ENCODE measurements at places on chromosomes 13 and 19.

DNA sequence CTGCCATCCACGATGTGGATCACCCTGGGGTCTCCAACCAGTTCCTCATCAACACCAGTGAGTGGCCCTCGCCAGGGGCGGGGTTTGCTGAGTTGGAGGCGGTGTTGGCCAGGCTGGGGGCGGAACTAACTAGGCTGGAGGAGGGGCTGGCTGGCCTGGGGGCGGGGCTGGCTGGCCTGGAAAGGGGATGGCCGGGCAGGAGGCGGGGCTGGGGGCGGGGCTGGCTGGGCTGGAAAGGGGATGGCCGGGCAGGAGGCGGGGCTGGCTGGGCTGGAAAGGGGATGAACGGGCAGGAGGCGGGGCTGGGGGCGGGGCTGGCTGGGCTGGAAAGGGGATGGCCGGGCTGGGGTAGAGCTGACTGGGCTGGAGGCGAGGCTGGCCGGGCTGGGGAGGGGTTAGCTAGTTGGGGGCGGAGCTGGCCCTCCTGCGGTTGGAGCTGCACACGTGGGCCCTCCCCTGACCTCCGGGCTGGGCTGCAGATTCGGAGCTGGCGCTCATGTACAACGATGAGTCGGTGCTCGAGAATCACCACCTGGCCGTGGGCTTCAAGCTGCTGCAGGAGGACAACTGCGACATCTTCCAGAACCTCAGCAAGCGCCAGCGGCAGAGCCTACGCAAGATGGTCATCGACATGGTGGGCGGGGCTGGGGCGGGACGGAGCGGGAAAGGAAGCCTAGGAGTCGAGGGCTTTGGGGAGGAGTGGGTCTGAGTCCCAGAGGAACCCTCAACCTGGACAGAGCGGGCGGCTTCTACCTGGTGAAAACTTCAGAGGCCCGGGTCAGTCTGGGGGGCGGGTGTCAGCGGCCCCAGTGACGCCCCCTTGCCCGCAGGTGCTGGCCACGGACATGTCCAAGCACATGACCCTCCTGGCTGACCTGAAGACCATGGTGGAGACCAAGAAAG is 41.0 kb downstream of the PDE4A start:
- DNase-seq = peak; percentile 75

- DNase-seq = no peak
Observed at GRCh38 chr19:55305983-55306562, 19.1 kb downstream of the TMEM150B start.

- no peak for DNase-seq
Observed at GRCh38 chr19:40519352-40520322, 52.8 kb downstream of the SPTBN4 start.

GRCh38 chr19:2534423-2535013 is 58.6 kb downstream of the GADD45B start:
- no peak for DNase-seq

DNA sequence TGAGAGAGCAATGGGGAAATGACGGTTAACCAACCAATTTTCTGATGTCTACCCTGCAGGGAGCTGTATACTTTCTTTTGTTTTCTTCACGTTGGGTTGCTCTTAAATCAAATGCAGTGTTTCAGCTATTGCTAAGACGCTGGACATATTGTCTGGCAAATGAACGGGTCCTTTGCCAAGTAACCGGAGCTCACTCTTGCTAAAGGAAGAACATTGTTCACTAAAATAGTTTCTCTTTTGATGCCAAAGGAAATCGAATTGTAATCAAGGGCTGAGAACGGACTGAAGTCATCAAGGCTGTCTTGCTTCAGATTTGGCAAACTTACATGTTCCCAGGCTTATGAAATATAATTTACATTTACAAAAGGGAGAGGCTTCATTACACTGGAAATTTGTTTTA is 142.3 kb upstream of the ARGLU1 start:
- DNase-seq = no peak

DNA sequence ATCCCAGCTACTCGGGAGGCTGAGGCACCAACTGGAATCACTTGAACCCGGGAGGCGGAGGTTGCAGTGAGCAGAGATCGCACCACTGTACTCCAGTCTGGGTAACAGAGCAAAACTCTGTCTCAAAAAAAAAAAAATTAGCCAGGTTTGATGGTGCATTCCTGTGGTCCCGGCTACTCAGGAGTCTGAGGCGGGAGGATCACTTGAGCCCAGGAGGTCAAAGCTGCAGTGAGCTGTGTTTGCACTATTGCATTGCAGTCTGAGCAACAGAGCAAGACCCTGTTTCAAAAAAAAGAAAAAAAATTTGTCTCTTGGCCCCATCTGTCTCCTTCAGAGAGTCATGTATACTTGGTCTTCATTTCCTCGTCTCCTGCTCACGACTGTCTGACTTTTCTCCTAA is 1.6 kb downstream of the CCDC97 start:
- no peak for DNase-seq

- no peak for DNase-seq
Observed at GRCh38 chr19:19342086-19343015, 21.7 kb downstream of the MAU2 start.

DNA sequence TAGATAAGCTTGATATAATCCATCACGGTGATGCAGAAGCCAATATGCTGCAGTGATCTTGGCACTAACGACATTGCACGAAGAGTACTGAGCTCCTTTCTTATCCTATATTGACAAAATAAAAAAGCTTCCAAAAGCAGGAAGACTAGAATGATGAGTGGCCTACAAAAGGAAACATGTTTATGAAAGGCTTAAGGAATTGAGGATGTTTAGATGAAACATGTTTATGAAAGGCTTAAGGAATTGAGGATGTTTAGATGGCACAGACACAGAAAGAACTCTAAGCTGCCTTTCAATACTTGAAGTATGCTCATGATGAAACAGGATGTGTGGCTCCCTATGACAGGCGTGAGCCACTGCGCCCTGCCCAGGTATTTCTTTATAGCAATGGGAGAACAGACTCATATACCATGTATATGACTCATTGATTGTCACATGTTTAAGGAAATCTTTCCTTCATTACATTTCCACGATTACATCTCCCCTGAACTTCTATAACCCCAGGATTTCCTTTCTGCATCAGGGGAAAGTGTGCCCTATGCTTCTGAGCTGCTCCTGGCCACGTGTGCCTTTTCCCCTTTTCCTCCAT is 690.8 kb upstream of the ARGLU1 start:
- no peak for DNase-seq

DNA sequence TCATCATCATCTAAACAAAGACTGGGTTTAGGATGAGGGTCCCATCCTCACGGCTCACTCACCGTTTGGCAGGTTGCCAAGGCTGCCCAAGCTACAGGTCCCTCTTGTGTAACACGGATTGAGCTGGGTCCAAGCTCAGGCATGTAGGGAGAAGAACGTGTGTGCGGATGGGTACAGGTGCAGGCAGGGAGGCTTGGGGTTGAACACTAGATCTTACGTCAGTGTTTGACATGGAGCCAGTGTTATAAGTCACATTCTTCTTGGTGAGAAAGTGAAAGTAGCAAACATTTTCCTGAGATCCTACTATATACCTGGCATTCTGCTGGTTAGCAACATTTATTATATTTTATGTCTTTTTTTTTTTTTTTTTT is 136.8 kb upstream of the RNF113B start:
- DNase-seq = no peak

- no peak for DNase-seq
Observed at GRCh38 chr19:15635016-15635805, 5.5 kb upstream of the CYP4F3 start.

GRCh38 chr19:1046836-1047695 is 7.2 kb downstream of the ABCA7 start:
- no peak for DNase-seq

GRCh38 chr19:45184115-45184514 is 5.5 kb downstream of the BLOC1S3 start:
- no peak for DNase-seq

DNA sequence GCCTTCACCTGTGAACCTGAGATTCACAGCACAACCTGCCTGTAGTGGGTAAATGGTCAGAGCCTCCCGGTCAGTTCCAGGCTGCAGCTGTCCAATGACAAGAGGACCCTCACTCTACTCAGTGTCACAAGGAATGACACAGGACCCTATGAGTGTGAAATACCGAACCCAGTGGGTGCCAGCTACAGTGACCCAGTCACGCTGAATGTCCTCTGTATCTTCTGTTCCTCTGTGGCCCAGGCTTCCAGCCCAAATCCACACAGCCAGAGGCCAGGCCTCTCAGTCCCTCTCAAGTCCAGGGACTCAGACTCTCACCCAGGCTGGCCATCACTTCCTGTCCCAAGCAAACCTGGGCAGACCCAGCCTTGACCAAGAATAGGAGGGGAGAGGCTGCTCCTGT is 10.8 kb downstream of the CEACAM3 start:
- no peak for DNase-seq

- no peak for DNase-seq
Observed at GRCh38 chr19:5682107-5682482, 1.3 kb downstream of the HSD11B1L start.

- DNase-seq = no peak
Observed at GRCh38 chr19:47492137-47492533, 8.1 kb upstream of the KPTN start.

DNA sequence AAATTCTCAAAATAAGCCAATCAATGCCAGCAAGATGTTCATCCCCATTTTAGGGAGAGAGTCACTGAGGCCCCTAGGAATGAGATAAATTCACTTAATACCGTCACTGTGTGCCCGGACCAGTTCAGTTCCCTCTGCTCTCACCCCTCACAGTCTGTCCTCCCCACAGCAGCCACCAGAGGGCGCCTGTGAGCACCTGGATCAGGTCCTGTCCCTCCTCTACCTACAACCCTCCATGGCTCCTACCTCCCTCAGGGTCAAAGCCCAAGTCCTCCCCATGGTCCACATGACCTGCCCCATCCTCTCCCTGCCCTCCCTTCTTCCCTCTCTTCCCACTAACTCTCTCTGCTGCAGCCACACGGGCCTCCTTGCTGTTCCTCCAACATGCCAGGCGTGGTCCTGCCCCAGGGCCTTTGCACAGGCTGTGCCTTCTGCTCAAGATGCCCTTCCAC is 42.0 kb upstream of the NFIC start:
- DNase-seq = peak; percentile 51

- no peak for DNase-seq
Observed at GRCh38 chr19:47766670-47767069, 11.8 kb upstream of the SELENOW start.

DNA sequence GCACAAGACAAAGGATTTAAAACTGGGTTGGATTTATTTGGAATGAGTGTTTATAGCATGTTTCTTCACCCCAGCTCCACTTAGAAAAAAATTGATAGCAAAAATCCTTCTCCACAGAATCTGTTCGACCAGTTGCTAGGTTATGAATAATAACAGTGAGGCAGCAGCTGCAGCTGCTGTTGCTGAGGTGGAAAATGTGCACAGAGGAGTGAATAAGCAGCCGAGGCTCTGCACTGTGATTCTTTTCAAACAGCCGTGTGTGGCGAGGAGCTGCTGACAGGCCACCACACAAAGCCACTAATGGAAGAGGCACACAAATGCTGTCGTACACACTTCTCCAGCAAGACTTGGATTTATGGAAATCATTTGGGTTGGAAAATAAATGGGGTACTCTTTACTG is 6.4 kb upstream of the RASL11A start:
- DNase-seq = no peak

- DNase-seq = no peak
Observed at GRCh38 chr13:105878119-105878700, 657.3 kb downstream of the EFNB2 start.

DNA sequence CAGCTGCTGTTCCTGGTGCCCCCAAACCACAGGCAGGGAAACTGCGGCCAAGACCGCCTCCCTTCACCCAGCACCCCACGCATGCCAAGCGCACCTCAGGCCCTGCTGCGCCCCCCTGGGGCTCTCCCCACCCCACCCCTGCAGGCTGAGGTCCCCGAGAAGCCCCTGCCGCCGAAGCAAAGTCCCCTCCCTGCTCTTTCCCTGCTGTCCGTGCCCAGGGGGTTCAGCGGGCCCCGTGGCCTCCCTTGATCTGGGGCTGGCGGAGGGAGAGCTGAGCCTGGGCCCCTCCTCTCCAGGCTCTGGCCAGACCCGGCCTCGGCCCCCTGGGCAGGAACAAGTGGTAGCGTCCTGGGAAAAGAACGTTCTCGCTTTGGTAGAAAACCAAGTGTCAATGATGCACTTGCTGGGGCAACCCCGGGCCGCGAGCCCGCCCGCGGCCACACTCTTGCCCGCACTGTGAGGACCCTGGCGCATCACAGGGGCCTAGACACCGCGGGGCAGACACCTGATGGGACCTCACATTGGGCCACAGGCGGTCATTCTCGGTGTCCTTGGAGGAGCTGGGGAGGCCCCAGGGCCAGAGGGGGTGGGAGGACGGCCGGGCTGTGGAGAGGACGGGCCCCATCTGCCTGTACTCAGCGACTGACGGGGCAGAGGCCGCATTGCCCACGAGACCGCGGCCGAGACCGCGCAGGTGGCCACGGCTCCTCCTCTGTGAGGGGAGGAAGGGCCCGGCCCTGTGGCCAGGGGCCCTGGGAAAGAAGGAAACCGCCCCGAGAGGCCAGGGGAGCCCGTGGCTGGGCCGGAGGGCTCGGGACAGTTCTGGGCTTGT is 29.0 kb downstream of the GPX4 start:
- no peak for DNase-seq

- DNase-seq = no peak
Observed at GRCh38 chr19:17116996-17117702, 41.6 kb downstream of the MYO9B start.

GRCh38 chr19:43465468-43466120 is at the start of gene LYPD3:
LYPD3 (minus strand) TSS chr19:43465608; CDS start chr19:43465571, 37 bp downstream.
- DNase-seq = no peak

DNA sequence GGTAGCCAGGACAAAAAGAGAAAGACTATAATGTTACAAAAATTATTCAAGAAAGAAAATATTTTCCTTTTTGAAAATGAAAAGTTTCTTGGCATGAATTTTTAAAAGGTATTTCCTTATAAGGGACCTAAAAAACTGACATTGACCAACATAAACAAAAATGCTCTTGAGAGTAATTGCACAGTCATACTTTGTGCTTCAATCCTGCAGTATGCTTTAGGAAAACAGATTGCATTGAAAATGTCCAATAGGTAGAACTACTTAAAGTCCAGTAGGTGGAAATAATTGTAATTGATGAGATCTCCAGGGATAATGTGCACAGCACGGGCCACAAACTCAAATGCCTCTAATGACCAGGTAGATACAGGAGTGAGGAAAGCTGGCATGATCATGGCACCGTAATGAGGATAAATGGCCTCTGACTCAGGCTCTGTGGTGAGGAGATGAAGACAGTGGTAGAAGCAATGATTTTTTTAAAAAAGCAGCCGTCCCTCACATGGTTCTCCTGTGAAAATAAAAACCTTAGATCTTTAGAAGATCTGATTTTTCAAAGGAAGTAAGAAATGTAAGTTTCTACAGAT is 278.0 kb downstream of the ITGBL1 start:
- DNase-seq = no peak

DNA sequence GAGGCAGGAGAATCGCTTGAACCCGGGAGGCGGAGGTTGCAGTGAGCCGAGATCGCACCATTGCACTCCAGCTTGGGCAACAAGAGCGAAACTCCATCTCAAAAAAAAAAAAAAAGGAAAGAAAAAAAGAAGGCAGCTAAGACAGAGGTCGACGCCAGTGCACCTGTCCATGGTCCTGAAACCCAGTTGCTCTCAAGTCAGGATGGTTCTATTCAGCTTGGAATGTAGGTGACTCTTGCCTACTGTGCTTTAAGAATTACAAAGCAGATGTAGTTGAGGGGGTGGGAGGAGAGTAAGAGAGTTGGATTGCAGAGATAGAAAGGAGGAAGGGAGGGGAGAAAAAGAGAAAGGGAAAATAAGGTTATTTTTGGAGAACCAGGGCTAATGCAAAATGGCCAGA is 18.7 kb downstream of the CACNG7 start:
- no peak for DNase-seq

GRCh38 chr13:113846636-113847318 is 17.1 kb downstream of the GAS6 start:
- DNase-seq = no peak

Measured in stimulated activated CD4-positive, alpha-beta T cell treated with anti-CD3 and anti-CD28 coated beads, Interleukin-15, amount 100 ng/mL, for 1 hour (primary cell).